Sigmoid colon (tissue), 7 donors: ENCODE measurements at places on chromosomes 1 and 21. TPM values are rescaled to one million over a fixed set of nuclear protein-coding genes. Genes with fewer than 3 reads are reported as not detected.

DNAJC8 gene
- total RNA-seq, result 94.3 TPM

DNA sequence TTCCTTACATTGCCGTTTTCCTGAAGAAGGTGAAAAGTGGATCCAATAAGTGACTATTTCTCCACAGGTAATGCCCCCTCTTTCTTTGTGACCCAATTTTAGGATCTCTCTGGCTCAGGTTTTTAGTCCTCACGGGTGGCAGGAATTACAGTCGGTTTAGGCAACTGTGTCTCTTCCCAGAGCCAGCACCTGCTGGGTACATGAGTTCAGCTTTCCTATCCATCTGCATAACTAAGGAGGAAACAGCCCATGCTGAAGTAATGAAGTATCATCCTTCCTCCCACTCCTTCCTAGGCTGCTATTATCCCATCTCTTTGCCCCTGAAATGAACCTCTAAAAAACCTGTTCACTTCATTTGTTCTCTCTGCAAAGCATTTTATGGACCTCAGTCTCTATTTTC, 544.6 kb downstream of the NEGR1 start:
- no peak for DNase-seq

DNA sequence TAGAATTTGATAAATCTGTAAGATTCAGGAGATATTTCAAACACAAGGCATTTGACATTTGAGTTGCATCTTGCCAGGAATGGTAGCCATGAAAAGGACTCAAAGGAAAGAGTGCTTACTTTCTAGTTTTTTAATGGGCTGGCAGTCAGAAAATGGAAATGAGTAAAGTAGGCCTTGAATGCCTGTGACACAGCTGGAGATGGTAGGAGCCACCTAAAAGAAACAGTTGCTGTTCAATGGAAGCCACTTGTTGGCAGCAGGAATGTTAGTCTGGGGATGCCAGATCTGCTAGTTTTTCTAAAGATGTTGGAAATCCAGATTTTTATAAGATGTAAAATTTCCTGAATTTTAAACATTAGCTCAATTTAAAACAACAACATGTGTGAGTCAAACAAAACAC, 43.6 kb downstream of the CACHD1 start:
- DNase-seq, result no peak

SPATA45 gene
- total RNA-seq, result not detected

- no peak for DNase-seq
Measured at GRCh38 chr21:41102281-41102680, 65.7 kb upstream of the BACE2 start.
